Stimulated activated CD8-positive, alpha-beta memory T cell treated with anti-CD3 and anti-CD28 coated beads, Interleukin-7, amount 100 ng/mL, for 4 hours (primary cell): ENCODE measurements at places on chromosomes 4 and X.

- no peak for DNase-seq
Measured at GRCh38 chrX:15376956-15377355, 7.3 kb downstream of the VEGFD start.

GRCh38 chrX:106178826-106179225 is 10.7 kb downstream of the PWWP3B start:
- no peak for DNase-seq

DNA sequence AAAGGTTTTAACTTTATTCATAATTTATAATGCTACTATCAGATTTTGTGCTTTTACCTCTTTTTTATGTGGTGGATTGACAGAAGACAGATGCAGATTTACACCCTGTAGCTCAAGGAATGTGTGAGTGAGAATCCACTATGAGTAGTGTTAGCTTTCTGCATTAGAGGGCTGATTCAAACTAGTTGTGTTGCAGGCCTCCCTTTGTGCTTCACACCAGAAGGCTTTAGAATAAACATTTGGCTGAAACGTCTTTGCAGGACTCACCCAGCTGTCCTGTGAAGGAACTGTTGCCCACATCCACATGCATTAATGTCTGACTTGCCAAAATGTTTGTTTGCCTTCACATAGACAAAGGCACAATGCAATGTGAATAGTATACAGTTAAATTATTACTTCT is 127.0 kb downstream of the PCDH7 start:
- DNase-seq: no peak

GRCh38 chr4:174402470-174403176 is 118.9 kb downstream of the CEP44 start:
- no peak for DNase-seq

GRCh38 chr4:78556665-78557064 is 5.1 kb downstream of the ANXA3 start:
- DNase-seq: no peak

DNA sequence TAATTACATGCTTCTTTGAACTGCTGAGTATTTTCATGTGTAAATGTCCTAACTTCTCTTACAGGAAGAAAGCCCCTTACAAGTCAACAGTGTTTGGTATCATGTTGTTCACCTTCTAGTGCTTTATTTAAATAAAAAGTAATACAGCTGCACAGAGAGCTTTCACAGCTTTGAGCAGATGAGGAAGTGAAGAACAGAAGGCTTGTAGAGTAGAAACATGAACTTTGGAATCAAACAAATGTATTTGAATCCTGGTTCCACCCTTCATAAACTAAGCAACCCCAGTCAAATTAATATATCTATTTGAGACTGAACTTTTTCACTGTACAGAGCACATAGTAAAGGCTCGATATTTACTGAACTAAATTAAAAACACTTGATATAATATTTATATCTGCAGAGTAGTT is 120.5 kb downstream of the CAMK2D start:
- DNase-seq: no peak

- no peak for DNase-seq
Measured at GRCh38 chr4:160514126-160514525, 1411.2 kb downstream of the RAPGEF2 start.

DNA sequence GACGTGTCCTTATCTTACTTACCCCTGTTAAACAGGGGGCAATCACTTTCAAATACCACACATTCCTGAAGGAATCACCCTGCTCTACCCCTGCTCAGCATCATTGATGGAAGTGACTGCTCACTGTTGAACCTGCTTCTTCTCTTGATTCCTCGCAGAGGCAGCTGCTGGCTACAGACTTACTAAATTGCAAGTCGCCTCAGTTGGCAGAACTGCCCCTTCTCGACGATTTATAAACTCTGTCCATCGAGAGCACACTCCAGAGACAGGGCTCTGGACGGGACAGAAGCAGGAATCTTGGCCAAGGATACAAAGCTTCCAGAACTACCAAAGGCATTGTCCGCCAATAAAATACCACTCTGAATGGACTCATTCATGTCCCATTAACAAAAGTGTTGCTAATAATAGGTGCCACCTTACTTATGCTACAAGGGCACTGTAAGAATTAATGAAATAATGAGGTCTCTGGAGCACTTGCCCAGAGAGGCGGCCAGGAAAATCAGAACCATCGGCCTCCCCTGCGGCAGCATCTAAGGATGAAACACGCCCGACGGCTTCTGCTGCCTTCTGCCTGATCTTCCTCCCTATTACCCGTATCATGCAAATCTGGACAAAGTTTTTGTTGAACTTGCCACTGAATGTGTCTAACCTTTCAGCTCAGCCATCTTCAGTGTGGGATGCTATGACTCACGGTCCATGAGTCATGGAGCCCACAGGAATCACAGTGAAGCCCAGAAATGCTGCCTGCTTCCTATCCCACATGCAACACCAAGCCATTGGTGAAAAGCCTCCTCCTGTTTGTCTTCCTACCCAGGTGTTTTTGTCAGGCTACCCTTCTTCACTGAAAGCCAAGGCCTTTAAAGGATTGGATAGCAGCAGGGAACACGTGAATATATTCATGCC is 164.9 kb downstream of the MAML3 start:
- DNase-seq: peak; percentile 30

GRCh38 chr4:126396703-126397102 is 1081.9 kb downstream of the FAT4 start:
- DNase-seq: no peak

DNA sequence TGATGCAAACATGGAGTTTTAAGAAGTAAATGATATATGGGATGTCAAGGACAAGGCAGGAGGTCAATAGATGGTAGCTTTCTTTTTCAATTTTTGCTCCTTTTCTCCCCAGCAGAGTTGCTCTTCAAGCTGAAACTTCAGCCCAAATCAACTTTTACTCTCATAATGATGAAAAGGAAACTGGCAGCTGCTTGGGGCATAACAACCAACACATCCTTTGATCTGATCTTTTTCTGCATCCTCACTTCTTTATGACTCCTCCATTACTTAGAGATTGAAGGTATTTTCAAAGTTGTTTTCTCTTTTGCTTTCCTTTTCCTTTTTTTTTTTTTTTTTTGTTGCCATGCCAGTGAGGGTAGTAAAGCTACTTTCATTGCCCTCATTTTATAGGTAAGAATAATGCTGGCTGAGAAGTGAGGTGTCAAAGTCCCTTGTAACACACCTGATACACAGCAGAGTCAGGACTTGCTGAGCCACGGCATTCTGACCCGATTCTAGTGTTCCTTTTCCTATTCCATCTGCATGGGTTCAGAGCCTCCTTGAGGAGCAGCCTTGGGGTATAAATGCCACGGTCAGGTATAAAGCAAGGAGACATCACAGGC is 26.9 kb downstream of the SLC2A9 start:
- DNase-seq: no peak

GRCh38 chrX:16386126-16386525 is 218.8 kb downstream of the MAGEB17 start:
- no peak for DNase-seq

- DNase-seq: no peak
Measured at GRCh38 chr4:35818520-35818919, 425.8 kb downstream of the ARAP2 start.

GRCh38 chr4:83082777-83083176 is 31.8 kb downstream of the PLAC8 start:
- DNase-seq: no peak

DNA sequence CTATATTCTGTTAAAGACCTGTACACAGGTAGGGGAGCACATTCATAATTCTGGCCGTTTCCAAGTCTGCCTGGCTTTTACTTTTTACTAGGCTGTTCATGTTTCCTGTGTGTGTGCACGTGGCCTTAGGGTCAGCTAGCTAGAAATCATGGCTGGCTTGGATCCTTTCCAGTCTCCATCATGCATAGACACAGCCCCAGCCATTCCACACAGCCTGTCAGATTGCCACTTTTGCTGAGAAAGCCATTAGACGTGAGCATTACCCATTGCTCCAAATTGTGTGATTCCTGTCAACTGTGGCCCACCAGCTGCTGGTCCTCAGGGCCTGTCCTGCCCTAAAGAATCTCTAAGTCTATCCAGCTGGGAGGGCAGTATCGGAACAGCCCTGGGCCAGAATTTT is 11.4 kb upstream of the SORCS2 start:
- no peak for DNase-seq

- no peak for DNase-seq
Measured at GRCh38 chr4:40421839-40422708, 86.9 kb downstream of the CHRNA9 start.

GRCh38 chrX:44459501-44459900 is 83.2 kb downstream of the FUNDC1 start:
- no peak for DNase-seq

DNA sequence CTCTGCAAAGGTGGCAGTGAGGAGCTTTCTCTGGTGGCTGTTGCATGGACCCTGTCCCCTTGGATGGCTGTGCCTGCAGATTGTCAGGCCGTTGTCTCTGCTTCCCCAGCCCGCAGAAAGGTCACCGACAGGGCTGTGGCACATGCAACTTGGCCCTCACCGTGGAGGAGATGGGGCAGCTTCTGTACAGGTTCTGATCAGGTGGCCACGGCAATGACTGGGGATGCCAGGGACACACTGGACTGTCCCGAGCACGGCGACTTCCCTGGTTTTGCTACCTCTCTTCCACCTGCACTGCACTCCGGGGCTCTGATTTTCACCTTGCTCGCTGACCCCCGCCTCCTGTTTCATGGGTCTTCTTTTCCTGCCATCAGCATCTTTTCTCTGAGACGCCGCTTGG is 43.5 kb downstream of the DCTD start:
- DNase-seq: no peak

- DNase-seq: no peak
Measured at GRCh38 chrX:103882999-103883398, 50.9 kb upstream of the RAB9B start.

- DNase-seq: no peak
Measured at GRCh38 chrX:30612250-30612655, 34.7 kb upstream of the TASL start.

GRCh38 chrX:131752493-131753198 is 208.8 kb downstream of the OR13H1 start:
- peak; percentile 51 for DNase-seq

DNA sequence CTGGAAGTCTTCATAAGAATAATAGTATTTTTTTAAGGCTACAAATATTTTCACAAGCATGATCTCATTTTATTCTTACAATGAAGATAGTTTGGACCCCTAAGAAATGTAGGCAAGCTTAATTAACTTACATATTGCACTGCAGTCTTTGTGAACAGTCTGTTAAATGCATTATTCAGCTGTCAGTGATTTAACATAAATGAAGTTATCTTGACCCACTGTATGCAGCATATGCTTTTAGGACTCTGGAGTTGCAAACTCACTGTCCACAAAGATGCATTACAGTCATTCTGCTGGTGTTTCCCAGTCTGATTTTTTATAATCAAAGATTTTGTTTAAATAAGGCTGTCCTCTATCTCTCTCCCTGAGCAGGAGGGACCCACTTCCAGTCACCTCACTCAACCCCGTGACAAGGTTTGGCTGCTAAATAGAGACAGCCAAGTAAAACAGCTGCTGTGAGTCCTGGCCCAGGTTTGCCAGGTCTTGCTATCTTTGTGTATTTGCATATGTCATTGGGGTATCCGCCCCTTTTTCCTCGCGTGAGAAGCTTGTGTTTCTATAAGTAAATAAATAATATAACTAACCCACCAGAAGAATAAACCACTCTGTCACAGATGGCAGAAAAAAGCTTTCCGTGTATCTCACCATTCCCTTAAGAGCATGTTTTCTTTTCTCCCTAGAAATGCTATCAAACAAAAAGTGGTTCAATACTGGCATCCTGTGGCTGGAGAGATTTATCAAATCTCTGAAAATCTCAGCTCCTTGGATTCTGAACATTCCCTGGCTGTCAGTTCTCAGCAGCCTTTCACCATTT is 67.0 kb downstream of the SLC7A11 start:
- no peak for DNase-seq

DNA sequence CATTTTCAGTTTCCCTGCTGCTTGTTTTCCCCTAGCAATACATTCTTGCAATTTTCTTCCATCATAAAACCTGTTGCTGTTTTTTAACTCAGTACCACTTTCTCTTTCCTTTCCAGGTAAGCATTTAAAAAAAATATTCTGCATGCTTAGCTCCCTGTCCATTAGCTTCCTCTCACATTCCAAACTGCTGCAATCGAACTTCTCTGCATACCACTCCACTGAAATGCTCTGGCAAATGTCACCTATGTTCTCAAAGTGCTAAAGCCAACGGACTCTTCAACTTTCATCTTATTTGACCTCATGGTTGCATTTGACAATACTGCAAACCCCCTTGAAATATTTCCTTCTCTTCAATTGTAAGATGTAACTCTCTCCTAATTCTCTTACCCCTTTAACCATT is 192.7 kb downstream of the ANAPC10 start:
- no peak for DNase-seq

GRCh38 chrX:7214251-7214650 is 66.3 kb upstream of the PUDP start:
- no peak for DNase-seq

- DNase-seq: no peak
Measured at GRCh38 chrX:110796407-110796697, 735 bp upstream of the CHRDL1 start.

DNA sequence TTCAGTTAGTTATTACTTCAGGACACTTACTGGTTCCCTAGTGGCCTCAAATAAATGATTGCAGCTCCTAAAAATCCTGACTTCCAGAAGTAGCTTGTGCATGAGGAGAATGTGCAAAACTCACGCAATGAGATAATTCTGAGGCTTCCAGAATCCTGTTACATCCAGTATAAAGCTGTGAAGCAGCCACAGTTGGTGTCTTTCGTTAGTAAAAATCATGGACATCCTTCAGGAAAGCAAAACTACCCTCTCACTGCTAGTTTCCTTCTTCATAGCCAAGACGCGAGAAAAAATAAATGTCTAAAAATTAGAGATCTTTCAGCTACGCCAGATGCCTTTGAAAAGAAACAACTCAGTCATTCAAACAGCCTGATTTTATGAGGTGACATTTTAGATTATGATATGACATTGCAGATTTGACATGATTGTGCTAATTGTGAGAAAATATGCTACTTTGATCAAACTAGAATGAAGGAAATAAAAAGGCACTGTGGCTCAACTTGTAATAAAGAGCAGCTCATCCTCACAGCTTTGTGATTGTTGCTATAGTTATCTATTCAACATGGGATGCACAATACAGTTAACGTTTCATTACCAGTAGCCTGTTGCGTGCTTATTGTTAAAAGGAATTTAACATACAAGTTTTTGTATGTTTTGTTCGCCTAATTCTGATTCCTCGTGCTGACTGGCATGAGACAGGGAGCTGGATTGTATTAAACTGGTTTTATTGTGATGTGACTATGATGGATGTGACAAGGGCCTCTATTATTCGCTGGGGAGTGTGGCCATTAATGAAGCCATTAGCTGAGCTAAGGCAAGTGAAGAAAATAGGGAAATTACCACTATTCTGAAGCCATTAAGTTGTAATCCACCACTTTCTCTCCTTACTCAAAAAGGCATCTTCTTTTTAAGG is 40.5 kb downstream of the AFF2 start:
- DNase-seq: no peak

- no peak for DNase-seq
Measured at GRCh38 chr4:4853371-4853823, 6.1 kb upstream of the MSX1 start.

DNA sequence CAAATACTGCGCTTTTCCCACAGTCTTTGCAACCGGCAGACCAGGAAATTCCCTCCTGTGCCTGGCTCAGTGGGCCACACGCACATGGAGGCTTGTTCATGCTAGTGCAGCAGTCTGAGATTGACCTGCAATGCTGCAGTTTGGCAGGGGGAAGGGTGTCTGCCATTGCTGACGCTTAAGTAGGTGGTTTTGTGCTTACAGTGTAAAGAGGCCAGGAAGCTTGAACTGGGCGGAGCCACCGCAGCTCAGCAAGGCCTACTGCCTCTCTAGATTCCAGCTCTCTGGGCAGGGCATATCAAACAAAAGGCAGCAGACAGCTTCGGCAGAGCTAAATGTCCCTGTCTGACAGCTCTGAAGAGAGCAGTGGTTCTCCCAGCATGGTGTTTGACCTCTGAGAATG is 390.5 kb upstream of the TECRL start:
- DNase-seq: no peak
